ENCODE measurements at places on chromosomes 13 and 19.

DNA sequence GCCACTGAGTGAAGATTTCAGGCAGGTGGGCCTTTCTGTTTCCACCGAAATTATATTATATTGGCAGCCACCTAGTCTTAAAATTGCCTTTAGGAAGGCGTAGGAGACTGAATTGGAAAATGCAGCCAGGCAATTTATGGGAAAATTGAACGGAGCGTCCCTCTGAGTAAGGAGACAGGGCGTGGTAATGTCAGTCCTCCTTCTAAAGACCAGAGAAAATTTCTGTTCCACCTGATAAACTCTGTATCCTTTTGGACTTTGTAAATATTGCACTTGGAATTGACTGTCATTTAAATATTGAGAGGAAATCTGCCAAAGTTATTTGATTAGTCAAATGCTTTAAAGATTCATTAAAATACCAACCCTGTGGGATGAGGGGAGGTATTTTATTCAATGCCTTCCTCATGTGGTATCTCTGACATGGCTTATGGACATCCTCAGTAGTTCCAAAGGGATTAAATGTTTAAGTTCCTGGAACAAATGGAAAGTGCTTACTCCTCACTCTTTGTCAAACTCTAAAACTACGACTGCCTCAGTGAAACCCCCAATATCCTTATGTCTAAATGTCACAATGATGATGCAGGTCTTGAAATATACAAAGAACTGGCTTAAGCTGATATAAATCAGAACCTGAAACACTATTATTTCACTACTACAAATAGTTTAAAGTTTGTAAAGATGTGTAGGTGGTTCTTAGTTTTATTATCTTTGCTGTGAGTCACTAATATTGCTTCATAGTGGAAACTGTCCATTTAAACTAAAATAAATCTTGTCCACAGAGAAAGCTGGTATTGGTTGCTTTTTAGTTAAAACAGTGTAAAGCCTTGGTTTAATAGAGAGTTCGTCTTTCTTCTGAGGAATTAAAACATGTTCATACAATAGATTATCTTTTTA, 203.2 kb downstream of the FGF14 start:
- no peak for DNase-seq

GRCh38 chr13:32117001-32117400, 85.4 kb downstream of the FRY start:
- DNase-seq: no peak

DNA sequence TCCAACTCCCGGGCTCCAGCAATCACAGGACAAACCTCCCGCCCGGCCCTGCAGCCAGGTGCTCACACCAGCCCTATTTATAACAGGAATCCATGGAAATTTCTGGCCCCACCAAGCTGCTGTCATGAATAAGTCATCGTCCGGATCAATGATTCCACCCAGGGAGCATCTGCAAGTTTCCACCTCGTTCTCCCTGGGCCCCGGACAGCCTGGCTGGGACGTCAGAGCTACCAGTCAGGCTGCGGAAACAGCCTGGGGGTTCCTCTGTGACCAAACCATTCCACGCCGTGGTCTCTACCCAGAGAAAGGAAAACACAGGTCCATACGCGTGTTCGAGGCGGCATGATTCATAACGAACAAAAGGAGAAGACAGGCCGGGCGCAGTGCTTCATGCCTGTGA, 20.7 kb upstream of the PTBP1 start:
- no peak for DNase-seq

GRCh38 chr19:19162495-19162894, 7.6 kb downstream of the MEF2B start:
- DNase-seq: no peak

- no peak for DNase-seq
Observed at GRCh38 chr19:6376512-6377190, 918 bp upstream of the PSPN start.

DNA sequence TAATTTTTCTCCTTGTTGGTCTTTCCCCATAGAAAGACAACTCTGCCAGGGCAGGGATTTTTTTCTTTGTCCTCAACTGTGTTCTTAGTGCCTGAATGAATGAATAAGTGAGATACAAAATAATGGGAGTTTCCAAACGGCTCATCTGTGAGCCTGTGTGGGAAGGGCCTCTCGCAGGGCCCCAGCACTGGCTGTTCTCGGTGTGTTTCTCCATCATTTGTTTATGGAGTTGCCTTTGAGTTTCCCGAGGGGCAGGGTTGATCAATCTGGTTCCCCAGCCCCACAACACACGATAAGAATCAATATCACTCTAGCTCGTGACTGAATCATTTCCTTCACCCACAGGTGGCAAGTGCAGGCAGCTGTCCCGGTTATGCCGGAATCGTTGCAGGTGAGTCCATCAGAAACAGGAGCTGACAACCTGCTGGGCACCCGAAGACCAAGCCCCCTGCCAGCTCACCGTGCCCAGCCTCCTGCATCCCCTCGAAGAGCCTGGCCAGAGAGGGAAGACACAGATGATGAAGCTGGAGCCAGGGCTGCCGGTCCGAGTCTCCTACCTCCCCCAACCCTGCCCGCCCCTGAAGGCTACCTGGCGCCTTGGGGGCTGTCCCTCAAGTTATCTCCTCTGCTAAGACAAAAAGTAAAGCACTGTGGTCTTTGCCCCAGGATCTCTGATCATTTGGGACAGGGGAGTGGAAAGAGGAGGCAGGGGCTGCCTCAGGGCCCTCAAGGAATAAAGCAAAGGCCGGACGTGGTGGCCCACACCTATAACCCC, 14.9 kb downstream of the FXYD5 start:
- no peak for DNase-seq

GRCh38 chr13:64684685-64685431, 2545.3 kb downstream of the PCDH9 start:
- no peak for DNase-seq

DNA sequence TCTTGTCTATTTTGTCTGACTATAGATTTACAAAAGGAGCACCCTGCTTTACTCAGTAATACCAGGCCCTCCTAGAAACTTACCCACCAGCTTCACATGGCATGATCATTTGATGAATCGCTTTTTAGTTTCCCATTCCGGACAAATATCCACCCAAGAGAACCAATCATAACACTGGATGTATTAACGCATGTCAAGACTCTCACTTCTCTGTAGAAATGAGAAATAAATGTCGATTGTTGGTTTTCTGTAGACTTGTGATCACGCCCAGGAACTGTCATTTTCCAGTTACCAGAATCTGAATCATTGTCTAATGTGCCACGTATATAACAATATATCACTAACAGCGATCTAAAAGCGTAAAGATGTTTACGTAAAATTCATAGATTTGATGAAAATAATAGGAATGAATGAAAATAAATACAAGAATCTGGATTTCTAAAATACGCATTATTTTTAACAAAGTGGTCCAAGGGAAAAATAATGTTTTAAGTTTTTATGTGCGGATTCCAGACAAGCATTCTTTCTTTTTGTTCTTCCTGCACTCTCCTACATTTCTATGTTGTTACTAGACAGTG, 14.0 kb downstream of the CDX2 start:
- no peak for DNase-seq

DNA sequence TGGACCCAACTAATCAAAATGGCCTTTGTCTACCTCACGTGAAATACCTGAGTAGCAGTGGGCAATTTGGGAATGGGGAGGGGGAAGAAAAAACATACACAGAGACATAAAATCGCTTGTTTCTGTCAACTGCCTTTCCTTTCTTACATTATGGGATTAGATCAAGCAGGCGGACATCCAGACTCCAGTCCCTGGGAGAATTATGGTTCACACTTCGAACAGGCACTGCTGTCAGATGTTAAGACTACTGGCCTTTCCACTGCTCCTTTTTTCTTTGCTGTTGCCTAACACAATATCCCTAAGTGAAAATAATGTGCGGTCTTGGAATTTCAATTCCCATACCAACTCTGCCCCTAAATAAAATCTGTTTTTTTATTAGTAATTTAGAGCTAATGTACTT, 1719.7 kb upstream of the SLC10A2 start:
- DNase-seq: no peak

DNA sequence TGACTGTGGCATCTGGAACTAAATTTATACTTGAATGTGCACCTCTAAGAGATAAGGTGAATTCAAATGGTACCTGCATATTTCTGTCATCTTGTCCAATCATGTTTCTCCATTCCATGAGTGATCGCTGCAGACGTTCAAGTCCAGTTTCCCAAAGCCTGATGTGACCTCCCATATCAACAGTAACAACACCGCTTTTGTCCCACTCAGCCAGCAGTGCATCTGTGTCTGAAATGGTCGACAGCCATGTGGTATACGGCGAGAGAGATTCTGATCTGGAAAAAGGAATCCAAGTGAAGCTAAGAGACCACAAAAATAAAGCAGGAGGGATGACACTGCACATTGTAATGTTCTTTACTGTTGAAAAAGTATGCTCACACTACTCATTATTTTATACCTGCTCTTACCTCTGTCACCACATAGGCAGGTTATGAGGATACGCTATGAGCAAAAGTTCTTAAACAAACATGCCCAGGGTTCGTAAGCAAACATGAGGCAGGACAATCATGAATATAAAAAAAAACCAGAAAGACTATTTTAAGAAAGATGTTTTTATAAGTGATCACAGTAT, 213.6 kb downstream of the RGCC start:
- DNase-seq: peak; percentile 52

DNA sequence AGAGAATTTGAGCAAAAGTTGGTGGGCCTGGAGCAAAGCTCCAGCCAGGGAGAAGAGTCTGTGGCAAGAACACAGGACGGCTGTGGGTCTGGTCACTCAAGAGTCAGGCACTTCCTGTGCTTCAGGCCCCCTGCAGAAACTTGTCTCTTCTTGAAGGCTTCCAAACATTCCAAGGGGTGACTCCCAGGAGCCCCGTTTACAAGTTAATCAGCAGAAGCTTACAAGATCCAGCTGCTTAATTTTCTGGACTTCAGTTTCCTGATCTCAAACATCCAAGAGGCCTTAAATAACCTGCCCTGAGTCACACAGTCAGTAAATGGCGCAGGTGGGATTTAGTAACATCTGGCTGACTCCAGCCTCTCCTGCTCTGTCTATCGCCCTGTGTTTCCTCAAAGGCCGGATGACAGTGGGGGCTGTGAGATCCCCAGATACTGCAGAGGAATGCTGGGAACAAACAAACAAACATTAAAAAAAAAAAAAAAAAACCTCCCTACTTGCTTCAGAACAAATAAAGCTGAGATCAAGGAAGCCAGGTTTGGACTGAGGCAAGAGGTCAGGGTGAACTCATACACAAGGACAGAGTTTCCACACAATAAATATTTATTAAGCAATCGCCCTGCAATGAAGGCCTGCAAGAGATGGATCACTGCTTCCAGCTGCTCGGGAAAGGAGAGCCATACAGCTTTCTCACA, 175.4 kb upstream of the RFC3 start:
- DNase-seq: peak; percentile 52

GRCh38 chr19:44882063-44882462, 9.0 kb upstream of the TOMM40 start:
- no peak for DNase-seq

GRCh38 chr13:20173116-20173746, 12.4 kb upstream of the GJA3 start:
- DNase-seq: no peak

GRCh38 chr19:5881543-5882299, 11.4 kb upstream of the FUT5 start:
- DNase-seq: no peak

- no peak for DNase-seq
Observed at GRCh38 chr19:36986131-36986530, 70.0 kb downstream of the ZNF568 start.

- no peak for DNase-seq
Observed at GRCh38 chr13:49348751-49349150, 95.1 kb downstream of the CAB39L start.

- DNase-seq: no peak
Observed at GRCh38 chr13:98512774-98513665, 63.9 kb downstream of the STK24 start.

- DNase-seq: peak; percentile 37
Observed at GRCh38 chr19:13277104-13277809, 127.0 kb downstream of the IER2 start.

GRCh38 chr13:112353856-112354255, 22.3 kb upstream of the SPACA7 start:
- DNase-seq: no peak

DNA sequence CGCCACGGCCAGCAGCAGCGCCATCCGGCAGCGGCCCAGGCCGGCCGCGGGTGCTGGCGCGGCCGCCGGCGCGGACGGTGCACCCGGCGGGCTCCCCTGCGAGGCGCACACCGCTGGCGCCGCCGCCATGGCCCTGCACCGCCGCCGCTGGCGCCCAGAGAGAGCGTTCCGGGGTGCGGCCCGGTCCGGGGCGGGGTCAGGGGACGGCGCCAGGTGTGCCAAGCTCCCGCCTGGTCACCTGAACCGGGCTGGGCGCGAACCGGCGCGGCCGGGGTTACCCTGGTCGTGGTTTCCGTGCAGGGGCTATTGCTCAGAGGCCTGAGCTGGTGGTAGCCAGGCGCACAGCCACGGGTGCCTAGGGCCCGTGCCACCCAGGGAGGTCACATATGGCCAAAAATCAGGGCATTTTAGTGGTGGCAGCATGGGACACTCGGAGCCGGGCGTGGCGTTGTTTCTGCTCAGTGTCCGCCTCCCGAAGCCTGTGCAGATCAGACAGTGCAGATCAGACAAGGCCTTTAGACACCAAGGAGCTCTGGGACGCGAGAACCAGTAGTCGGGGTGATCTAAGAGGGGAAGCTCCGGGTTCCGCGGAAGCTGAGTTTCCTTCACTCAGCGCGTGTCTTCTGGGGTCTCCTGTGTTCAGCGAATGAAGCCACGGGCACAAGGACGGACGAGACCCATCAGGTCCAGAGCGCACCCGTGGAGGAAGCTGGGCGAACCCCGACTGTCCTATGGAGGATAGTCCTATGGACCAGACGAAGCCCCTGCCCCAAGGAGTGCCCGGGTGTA, at the start of gene TMEM238:
TMEM238 (minus strand) TSS at position 162 of the 789 bp plus-strand sequence; CDS start at position 129, 33 bp downstream.
- DNase-seq: no peak

- DNase-seq: peak; percentile 28
Observed at GRCh38 chr19:17292301-17293074, 10.7 kb downstream of the ABHD8 start.

- DNase-seq: no peak
Observed at GRCh38 chr19:34806976-34807860, 34.2 kb upstream of the ZNF599 start.

GRCh38 chr19:40163541-40164129, 27.6 kb upstream of the MAP3K10 start:
- DNase-seq: no peak

DNA sequence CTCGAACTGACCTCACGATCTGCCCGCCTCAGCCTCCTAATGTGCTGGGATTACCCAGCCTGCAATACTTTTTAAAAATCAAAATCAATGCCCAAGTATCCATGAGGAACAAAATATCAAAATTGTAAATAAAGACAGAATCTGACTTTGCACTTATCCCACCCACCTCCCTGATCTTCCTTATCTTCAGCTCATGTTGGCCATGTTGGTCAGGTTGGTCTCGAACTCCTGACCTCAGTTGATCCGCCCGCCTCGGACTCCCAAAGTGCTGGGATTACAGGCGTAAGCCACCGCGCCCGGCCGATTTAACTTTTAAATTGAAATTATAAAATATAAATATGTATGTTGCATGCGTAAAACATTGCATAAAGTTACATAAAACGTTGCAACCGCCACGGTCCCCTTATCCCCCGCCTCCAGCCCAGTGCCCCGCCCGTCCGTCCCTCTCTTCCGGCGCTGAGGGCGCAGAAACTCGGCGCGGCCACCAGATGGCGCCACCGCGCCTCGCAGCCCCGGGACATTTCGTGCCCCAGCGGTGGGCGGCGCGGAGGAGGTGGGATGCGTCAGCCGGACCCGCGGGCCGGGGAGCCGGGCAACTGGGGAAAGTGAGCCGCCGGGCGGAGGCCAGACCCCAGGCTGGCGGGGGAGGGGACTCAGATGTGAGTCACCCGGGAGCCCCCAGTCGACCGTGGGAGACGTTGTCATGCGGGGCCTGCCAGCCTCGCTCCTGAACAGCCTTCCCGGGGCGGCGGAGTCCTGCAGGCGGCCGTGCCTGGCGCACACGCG, 1.5 kb upstream of the GADD45B start:
- no peak for DNase-seq
